Colonic mucosa (tissue), 4 donors: ENCODE measurements at places on chromosomes 7 and 10. TPM values are rescaled to one million over a fixed set of nuclear protein-coding genes. Genes with fewer than 3 reads are reported as not detected.

UPK3B gene
- total RNA-seq = 0.72 TPM

MYOZ1 gene
- not detected for total RNA-seq

SPDYE8 gene
- not detected for total RNA-seq

DNA sequence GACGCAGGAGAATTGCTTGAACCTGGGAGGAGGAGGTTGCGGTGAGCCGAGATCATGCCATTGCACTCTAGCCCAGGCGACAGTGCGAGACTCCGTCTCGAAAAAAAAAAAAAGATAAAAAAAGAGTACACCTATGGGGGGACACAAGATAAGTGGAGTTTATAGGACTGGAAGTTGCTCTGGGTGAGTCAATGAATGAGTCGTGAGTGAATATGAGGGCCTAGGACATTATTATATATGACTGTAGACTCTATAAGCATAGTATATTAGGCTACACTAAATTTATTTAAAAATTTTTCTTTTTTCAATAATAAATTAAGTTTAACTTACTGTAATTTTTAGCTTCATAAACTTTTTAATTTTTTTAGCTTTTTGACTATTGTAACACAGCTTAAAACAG, 19.4 kb upstream of the SGCE start:
- H3K4me1 ChIP-seq = no peaks in the 10 kb centered on the region
- H3K36me3 ChIP-seq = no peaks in the 10 kb centered on the region
- no peak overlapping the region for H3K4me3 ChIP-seq
- H3K27me3 ChIP-seq = no peaks in the 10 kb centered on the region
- DNase-seq = no peak
- H3K27ac ChIP-seq = no peak overlapping the region

- DNase-seq = no peak
- H3K27me3 ChIP-seq = no peaks in the 10 kb centered on the region
- H3K4me1 ChIP-seq = peaks cover 18% of the 10 kb centered on the region
- no peak overlapping the region for H3K4me3 ChIP-seq
- no peaks in the 10 kb centered on the region for H3K36me3 ChIP-seq
Observed at GRCh38 chr10:103818765-103819374, 36.5 kb downstream of the SH3PXD2A start.
